Kidney capillary endothelial cell (primary cell): ENCODE measurements at places on chromosomes 13 and 19.

DNA sequence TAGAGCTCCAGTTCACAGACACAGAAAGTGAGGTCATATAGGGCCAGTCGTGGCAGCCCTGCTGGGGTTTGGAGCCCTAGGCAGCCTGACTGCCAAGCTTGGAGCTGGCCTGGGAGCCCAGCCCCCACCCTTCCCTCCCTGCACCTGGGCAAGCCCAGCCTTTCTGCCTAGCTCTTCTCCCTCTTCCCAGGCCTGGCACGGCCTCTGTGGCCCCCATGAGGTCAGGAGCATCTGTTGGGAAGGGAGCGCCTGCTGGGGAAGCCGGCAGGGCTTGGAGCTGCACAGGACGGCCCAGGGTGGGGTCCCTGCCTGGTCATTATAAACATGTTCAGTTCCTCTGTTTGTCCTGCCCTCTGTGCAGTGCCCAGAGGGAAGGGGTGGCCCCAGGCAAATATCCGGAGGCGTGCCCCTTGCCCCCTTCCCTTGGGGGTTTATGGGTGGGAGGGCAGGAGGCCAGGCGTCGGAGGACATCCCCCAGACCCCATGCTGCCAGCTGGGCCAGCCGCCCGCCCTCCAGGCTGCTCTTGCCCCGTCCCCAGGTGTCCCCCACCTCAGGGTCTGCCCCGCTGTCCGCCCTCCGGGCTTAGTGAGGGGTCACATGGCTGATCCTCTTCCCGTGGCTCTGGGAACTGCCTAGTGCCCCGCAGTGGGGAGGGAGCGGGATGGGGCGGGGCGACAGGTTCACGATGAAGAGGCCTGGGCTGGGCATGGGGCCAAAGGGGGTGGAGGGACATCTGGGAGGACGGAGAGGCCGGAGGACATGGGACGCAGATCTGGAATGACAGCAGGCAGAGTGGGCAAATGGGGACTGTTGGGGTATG is 30.0 kb upstream of the NCCRP1 start:
- no peak for DNase-seq

DNA sequence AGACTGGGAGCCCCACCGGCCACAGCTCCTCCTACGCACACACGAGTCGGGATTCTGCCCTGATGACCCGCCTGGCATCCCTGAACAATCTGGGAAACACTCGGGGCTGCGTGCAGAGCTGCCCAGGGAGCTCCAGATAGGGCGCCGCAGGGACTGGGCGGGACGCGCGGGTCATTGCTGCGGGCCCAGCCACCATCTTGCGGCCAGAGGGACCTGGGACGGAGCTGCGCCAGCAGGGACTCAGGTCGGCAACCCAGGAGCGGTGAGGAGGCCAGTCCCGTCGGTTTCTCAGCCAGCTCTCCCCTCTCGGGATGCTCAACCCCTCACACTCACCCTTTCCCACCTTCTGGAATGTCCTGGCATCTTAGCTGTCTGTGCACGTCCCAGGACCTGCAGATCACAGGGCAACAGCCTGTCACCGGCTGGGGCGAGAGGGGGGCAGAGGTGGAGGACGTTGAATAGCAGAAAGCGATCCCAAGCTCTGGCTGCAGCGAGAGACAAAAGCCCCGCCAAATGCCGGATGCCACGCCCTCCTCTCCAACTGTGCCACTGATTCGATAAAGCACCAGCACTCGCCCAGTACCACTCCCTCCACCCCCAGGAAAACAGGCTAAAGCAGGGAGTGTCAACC is 20.4 kb upstream of the ZNF91 start:
- DNase-seq = no peak

DNA sequence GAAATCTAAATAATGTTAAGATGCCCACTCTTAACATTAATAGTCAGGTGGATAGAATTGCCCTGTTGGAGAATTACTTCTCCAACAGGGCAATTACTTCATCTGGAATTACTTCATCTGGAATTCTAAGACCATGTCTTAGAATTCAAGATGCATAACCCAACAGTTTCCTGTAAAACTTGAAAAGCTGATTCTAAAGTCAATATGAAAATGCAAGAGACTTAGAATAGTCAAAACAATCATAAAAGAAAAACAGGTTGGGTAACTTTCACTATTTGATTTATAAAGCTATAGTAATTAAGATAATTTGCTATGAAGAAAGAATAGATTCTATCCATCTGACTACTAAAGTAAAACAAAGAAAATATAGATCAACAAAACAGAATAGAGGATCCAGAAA is 75.2 kb downstream of the ABCC4 start:
- DNase-seq = no peak

DNA sequence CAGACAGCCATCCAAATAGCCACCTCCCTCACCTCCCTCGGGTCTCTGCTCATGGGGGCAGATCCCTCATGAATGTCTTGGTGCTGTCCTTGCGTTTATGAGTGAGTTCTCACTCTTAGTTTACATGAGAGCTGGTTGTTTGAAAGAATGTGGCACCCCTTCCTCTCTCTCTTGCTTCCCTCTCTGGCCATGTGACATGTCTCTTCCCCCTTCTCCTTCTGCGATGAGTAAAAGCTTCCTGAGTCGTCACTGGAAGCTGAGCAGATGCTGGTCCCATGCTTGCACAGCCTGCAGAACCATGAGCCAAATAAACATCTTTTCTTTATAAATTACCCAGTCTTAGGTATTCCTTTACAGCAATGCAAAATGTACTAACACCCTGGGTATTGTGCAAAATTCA is 208.7 kb downstream of the LACC1 start:
- DNase-seq = no peak

- DNase-seq = no peak
These were observed 483.7 kb downstream of the TSHZ3 start for GRCh38 chr19:30865511-30865910.

- DNase-seq = peak; percentile 67
These were observed 7.4 kb upstream of the JUNB start for GRCh38 chr19:12783849-12784393.

DNA sequence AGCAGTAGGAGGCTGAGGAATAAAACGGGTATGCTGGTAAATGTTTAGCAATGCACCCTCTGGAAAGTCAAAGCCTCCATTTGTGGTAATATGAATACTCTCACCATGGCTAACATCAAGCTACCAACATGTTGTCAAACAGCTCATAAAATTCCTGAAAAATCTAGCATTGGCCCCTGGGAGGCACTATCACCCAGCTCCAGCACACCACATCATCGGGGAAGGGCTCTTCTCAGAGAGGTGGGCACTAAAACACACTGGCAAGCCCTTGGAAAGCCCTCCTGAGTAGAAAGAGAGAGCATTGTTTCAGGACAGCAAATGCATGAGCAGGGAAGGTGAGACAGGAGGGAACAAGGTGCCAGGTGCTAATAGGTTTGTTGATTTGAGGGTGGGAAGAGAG is 53.9 kb upstream of the FLT1 start:
- no peak for DNase-seq

GRCh38 chr19:47188507-47189033 is 42.4 kb downstream of the BBC3 start:
- DNase-seq = no peak

DNA sequence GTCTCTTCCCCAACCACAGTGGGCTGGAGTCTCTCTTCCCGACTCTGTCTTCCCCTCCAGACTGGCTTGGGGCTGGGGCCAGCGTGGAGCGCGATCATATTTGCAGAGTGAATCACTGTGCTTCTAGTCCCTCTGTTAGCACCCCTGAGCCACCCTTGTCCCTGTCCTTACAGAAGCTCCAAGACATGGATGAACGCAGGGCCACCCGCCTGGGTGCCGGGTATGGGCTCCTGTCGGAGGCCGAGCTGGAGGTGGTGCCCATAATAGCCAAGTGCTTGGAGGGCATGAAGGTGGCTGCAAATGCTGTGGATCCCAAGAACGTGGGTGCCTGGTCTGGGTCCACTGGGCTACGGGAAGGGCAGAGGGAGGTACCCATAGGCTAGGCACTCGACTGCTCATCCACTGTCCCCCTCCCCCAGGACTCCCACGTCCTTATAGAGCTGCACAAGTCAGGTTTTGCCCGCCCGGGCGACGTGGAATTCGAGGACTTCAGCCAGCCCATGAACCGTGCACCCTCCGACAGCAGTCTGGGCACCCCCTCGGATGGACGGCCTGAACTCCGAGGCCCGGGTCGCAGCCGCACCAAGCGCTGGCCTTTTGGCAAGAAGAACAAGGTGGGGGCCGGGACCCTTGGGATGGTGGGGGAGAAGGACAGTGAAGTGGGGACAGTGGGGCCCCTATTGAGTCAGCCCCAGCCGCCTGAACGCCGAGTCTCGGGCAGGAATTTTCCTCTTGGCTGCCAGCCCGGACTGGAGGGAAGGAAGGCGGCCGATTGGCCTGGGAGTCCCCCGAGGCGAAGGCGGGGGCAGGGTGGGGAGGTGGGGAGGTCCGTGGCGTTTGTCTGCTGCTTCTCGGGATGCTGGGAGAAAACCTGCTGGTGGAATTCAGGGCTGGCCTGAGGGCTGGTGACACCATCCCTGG is 5.2 kb downstream of the TRIP10 start:
- DNase-seq = peak; percentile 79

- no peak for DNase-seq
These were observed 187.3 kb upstream of the UBL3 start for GRCh38 chr13:30037766-30038165.

- no peak for DNase-seq
These were observed 3.7 kb upstream of the C2CD4C start for GRCh38 chr19:412356-413355.

GRCh38 chr19:52410276-52410675 is 12.6 kb downstream of the ZNF528 start:
- DNase-seq = no peak

GRCh38 chr19:57708641-57709361 is at the start of gene ZNF154:
Gene ZNF154 (minus strand): TSS chr19:57709204. CDS start chr19:57708971, 233 bp downstream.
- peak; percentile 14 for DNase-seq

- DNase-seq = no peak
These were observed 743 bp downstream of the ACTL9 start for GRCh38 chr19:8697671-8698432.

DNA sequence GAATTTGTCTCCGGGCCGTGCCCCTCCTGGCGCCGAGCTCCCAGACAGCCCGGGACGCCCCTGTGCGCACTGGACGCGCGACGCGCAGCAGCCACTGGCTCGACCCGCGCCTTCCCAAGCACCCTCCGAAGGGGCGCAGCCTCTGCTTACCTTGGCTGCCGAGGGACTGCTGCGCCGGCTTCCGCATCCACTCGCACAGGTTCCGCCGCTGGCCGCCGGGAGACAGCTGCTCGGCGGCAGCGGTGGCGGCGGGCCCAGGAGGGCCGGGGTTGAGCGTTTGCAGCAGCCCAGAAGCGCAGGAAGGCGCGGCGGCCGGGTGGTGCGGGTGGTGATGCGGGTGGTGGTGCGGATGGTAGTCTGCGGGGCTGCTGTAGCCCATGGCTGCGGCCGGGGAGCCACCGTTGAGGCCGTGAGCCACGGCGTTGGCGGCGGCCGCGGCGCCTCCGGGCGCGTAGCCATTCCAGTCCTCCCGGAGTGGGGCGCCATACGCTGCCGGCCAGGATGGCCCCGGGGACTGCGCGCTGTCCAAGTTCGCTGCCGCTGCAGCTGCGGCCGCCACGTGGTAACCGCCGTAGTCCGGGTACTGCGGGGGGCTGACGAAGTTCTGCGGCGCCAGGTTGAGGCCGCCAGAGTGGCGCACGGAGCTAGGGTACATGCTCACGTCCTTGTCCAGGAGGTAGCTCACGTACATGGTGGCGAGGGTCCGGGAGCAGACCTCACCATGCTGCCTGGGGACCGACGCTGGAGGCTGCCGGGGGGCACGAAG is 616 bp downstream of the CDX2 start:
- DNase-seq = no peak

- no peak for DNase-seq
These were observed 1.6 kb downstream of the MISP3 start for GRCh38 chr19:14073925-14074838.
